Skeletal muscle cell (primary cell): ENCODE measurements at places on chromosomes 2 and 18.

DNA sequence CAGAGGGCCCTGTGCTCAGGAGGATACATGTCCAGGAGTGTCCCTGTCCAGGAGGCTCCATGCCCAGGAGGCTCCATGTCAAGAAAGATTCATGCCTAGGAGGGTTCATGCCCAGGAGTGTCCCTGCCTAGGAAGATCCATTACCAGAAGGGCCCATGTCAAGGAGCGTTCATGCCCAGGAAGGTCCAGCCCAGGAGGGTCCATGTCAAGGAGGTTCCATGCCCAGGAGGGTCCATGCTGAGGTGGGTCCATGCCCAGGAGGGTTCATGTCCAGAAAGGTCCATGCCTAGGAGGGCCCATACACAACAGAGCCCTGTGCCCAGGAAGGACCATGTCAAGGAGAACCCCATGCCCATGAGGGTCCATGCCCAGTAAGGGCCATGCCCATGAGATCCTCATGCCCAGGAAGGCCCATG, 7.0 kb downstream of the GPR35 start:
- DNase-seq = no peak

- no peak for DNase-seq
These were observed 173.1 kb upstream of the GYPC start for GRCh38 chr2:126482582-126483464.

DNA sequence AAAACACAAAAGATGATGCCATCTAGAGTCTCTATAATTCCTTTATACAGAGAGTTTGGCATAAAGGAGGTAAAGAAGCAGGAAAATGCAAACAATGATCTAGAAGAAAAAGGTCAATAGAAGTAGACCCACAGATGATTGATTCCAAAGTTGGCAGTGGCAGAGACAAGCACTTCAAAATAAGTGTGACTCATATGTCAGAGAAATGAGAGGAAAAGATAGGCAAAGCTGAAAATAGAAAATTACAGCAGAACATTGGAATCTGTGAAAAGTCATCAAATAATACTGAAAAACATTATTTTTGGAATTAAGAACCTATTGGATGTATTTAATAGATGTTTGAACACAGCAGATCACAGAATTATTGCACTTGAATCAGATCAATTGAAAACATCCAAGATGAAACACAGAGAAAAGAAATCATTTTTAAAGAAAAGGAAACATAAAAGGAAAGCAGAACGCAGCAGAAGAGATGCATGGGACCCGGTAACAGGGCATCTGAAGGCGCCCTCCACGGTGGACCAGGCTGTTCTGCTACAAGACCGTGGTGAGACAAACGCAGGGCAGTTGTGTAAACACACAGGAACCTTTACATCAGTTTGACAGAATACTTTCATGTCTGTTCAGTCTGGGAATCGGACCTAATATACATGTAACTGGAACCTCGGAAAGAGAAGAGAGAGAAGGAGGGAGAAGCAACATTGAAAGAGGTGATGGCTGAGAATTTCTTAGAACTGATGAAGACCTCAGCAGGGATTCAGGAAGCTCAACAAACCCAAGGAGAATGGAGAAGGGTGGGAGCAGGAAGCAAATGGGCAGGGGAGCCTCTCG, 74.6 kb upstream of the GPC1 start:
- no peak for DNase-seq

GRCh38 chr18:24462838-24463775, 2.7 kb downstream of the HRH4 start:
- no peak for DNase-seq

- DNase-seq = no peak
These were observed 506 bp downstream of the BMPR2 start for GRCh38 chr2:202376460-202377206.
